ENCODE measurements at places on chromosomes 11 and 22.

DNA sequence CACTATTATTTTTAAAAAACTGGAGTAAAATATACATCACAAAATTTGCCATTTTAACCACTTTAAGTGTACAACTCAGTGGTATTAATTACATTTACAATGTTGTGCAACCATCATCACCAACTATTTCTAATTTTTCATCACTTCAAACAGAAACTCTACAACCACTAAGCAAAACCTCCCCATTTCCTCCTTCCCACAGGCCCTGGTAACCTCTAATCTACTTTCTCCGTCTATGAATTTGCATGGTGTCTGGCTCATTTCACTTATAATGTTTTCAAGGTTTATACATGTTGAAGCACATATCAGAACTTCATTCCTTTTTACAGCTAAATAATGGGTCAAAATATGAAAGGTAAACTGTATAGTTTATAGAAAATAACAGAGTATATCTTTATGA, 24.4 kb downstream of the DDI1 start:
- DNase-seq, result no peak

- no peak for DNase-seq
Observed at GRCh38 chr22:38173641-38173906, 8.1 kb downstream of the PLA2G6 start.

GRCh38 chr11:68974421-68975194, 6.2 kb downstream of the MRGPRD start:
- DNase-seq, result no peak

DNA sequence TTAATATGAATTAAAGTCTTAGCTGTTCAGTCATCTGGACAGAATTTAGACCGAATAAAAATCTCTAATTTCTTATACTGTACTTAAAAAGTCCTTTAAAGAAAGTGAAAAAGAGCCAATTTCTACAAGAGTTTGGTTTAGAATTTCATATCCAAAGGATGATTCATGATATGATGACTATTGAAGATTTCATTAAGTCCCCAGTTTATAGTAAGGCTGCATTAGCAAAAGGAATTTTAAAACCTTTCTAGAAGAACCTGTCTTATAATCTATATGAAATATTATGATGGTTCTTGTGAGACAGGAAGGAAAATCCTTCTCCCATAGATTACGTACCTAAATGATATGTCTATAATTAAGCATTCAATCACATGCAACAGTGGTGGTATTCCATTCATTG, 34.8 kb downstream of the TSG101 start:
- no peak for DNase-seq

DNA sequence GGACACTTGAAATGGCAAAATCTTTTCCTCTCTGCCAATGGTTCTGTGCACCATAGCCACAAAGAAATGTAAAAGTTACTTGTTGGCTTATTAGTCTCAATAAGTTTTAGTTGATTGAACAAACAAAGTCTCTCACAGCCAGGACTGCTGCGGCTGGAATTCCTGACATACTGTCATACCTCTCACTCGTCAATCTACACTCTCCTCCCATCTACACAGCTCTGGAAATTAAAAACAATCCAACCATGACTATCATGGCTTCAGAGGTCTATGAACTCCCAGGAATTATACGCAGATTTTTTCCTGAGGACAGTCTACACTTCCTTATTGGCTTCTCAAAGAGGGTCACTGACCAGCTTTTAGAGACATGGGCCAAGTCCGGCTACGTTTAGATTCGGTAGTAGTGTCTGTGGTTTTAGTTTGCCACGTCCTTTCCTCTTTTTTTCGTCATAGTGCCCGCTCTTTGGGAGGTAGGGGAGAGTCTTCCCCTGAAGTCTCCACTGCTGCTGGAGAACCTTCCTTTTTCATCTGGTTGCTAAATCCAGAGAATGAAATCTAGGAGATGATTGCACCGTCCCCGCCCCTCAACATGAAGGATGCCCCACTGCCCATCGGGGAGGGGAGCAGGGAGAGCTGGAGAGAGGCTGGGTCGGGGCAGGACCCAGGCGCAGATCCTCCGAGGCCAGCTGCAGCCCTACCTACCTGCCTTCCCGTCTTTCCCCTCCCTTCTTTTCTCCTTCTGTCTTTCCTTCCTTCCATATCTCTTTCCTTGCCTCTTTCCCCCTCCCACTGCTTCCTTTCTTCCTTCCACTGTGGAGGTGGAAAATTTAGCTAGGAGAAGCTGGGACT, 1.0 kb upstream of the PLEKHB1 start:
- DNase-seq, result no peak

DNA sequence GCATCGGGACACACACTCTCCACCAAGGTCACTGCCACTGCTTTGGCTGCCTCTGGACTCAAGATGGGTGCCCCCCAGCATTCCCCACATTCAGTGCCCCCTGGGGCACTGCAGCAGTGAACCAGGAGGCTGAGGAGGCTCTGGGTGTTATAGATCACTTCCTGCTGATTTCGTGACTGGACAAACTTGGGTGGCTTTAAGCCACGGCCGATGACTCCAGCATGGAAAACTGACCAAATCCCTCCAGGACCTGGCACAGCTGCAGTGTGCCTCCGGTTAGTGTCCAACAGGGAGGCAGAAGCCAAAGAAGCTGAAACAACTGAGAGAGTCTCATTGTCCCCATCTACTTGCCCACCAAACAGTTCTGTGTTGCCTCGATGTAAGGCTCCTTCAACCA, 1.2 kb upstream of the GANAB start:
- DNase-seq, result no peak

GRCh38 chr11:1675536-1676228, 21.3 kb upstream of the KRTAP5-6 start:
- DNase-seq, result no peak

DNA sequence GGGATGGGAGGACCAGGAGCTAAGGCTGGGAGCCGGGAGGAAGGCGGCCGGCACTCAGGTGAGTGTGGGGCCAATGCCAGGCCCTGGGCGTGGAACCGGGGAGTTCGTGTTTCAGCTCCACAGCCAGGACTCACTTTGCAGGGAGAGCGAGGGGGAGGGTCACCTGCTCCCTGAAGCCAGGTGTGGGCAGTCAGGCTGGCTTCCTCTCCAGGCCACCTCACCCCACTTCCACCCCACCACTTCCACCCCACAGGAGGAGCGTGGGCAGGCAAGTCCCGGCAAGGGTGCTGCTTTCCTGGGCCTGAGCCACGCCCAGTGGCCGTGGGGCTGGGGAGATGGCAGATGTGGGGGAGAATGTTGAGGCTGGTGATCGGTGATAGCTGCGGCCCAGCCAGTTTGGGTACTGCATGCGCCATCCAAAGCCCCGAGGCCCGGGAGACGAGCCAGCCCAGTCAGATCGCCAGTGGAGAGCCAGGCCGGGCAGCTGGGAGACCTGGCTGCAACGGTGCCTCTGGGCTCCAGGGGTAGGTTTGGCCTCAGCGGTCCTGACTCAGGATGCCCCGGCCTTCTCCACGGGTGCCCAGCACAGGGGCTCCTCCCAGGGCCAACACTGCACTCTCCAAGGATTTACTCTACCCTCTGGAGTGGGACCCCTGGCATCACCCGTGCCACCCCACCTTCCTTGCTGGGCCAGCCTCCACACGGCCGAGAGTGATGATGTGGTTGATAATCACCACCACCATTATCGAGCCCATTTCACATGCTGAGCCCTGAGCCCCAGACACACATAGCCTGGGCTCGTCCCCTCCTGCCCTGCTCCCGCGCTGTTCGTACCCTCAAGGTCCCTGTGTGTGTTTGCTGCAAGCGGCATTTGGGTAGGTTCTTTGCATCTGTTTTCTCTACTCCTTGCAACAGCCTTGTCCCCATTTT, 93.8 kb downstream of the WNT7B start:
- DNase-seq, result no peak

GRCh38 chr11:104073950-104074705, 37.7 kb downstream of the DDI1 start:
- no peak for DNase-seq

GRCh38 chr11:2719831-2720590, 20.2 kb upstream of the KCNQ1OT1 start:
- no peak for DNase-seq

DNA sequence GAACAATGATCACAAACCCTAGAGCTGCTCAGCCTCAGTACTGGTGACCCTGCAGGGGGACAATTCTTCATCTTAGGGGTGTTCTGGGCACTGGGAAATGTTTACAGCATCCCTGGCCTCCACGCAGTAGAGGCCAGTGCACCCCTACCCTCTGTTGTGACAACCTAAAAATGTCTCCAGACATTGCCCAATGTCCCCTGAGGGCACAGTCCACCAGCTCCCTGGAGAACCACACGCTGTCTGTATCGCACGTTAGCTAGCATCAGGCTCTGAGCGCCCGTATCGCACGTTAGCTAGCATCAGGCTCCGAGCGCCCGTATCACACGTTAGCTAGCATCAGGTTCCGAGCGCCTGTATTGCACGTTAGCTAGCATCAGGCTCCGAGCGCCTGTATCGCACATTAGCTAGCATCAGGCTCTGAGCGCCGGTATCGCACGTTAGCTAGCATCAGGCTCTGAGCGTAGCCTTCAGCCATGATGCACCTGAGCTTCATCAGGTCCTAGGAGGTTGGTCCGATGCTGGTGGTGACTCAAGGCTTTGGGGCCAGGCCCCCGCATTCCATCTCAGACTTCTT, 111.1 kb upstream of the ANO1 start:
- DNase-seq, result no peak

GRCh38 chr11:11977206-11977938, 31.1 kb downstream of the DKK3 start:
- no peak for DNase-seq

DNA sequence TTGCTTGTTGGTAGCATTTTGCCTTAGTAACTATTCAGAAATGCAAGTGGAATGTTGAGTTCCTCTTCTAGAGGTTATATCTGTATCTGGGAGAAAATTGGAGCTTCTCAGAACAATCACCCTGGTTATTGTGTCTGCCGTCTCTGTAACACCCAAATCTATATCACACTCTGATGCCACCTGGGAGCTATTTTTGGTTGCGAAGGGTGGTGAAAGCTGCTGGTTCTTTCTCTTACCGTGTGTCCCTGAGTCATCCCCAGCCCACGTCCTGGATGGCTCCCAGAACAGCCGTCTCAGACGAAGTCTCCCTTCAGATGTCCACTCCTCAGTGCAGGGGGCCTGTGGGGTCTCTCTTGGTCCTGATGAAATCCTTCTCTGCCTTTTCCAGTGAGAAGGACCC, 83.5 kb downstream of the C22orf31 start:
- no peak for DNase-seq

DNA sequence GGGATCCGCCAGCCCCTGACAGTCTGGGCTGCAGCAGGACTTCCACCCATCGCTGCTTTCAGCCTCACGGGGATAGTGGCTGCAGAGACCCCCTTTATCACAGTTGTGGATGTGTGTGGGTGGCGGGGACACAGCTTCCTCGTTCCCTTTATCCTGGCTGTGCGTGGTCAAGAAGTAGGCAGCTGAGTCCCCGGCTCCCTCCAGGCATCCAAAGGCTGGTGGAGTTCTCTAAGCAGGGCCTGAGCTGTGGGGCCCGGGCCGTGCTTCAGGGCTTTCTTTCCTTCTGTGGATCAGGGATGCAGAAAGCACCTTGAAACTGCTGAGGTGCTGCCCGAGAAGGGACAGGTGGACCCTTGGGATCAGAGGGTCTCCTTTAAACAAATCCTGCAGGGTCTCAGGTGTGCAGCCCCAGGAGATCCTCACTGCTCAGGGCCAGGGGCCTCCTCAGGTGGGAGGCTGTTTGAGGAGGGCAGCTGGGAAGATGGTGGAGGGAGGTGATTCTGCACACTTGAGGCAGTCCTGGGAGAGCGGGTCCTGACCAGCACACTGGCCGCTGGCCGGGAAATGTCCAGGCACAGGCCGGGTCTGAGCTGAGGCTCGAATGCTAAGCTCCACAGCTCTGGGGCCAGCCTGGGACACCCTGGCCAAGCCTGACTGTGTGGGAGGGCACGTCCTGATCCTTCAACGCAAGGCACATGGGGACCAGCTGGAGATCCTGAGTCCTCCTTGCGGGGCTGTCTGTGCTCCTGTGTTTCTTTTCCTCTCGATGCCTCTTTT, 1024.3 kb downstream of the BRD1 start:
- no peak for DNase-seq

- DNase-seq, result no peak
Observed at GRCh38 chr11:128596250-128596649, 8.9 kb upstream of the ETS1 start.

DNA sequence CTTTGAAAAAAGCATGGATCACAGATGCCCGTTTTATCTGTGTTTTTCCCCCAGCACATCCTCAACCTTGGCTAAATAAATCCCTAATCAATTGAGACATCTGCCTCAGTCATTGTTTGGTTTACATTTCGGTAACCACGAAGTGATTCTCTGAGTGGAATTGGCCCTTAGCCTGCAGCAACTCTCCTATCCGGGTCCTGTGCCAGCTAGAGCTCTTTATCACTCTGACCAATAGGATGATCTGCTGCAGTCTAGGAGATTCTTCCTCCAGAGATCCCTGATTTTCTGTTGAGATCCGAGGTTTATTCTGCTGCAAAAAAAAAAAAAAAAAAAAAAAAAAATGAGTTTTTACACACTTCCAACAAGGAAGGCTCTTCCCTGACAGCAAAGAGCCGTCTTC, 137.3 kb downstream of the KCNA4 start:
- DNase-seq, result no peak

- no peak for DNase-seq
Observed at GRCh38 chr11:17353821-17354600, 2.4 kb downstream of the NCR3LG1 start.

DNA sequence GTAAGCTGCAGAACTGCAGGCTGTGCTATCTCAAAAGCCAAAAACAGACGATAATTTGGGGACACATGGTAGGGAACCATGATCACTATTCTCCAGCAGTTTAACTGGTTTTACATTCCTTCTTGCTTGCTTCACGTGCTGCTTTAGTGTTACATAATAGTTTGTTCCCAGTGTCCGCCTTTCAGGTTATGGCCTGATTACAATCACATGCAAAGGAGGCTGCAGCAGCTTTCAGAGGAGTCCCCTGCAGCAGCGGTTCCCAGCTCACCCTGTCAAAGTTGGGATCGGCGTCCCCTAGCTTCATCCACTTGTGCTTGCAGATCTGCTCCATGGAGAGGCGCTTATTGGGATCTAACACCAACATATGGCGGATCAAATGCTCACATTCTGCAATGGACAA, 39.2 kb upstream of the APOA1 start:
- no peak for DNase-seq

GRCh38 chr22:36331912-36332622, 55.7 kb downstream of the MYH9 start:
- peak; percentile 57 for DNase-seq

GRCh38 chr11:112087212-112087611, 539 bp downstream of the SDHD start:
- DNase-seq, result no peak

DNA sequence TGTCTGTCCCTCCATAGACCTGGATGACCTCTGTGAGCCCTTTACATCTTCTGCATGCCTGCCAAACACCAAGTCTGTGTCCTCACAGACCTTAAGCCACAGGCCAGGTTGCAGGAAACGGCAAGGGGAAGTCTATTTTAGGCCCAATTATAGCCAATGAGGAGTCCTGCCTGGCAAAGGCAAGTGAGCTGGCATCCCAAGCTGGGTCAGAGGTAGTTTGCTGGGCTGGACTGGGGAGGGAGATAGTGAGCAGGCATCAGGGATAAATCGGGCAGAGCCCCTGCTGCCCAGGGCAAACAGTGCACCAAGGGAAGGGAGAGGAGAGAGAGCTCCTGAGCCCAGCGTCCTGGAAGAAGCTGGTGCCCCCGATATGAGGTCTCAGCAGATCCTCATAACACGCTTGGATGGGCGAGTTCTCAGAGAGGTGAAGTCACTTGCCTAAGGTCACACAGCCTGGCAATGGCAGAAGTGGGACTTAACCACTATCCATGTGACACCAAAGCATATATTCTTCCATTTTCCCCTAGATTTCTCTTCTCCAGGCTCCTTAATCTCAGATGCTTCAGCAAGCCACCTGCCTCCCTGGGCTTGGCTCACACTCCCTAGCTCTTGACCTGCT, 3.7 kb upstream of the RELT start:
- DNase-seq, result no peak
